CD4-positive, alpha-beta T cell (primary cell): ENCODE measurements at places on chromosomes 1 and 21.
A peak's percentile ranks its signal among the peaks of the same experiment; 100 is the strongest.

- DNase-seq, result no peak
These were observed 112.5 kb downstream of the ROR1 start for GRCh38 chr1:63886340-63886739.

- DNase-seq, result no peak
These were observed 2.9 kb downstream of the ASAP3 start for GRCh38 chr1:23481026-23481597.

DNA sequence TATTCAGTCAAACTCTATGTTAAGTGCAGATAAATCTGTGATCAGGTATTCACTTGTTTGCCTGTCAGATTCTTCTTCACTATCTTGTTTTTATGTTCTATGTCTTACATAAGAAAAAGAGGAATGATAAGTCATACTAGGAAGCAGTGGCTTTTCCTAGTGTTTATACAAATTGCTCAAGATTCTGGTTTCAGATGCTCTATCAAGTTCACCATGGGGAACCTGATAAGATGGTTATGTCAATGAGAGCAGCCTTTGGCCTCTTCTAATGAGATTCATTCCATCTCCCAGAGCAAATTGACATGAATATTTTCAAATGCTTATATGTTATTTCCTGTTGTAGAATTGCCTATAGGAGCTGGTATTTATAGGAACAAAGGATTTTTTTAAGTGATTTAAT is 218.8 kb upstream of the TMPRSS15 start:
- no peak for DNase-seq

DNA sequence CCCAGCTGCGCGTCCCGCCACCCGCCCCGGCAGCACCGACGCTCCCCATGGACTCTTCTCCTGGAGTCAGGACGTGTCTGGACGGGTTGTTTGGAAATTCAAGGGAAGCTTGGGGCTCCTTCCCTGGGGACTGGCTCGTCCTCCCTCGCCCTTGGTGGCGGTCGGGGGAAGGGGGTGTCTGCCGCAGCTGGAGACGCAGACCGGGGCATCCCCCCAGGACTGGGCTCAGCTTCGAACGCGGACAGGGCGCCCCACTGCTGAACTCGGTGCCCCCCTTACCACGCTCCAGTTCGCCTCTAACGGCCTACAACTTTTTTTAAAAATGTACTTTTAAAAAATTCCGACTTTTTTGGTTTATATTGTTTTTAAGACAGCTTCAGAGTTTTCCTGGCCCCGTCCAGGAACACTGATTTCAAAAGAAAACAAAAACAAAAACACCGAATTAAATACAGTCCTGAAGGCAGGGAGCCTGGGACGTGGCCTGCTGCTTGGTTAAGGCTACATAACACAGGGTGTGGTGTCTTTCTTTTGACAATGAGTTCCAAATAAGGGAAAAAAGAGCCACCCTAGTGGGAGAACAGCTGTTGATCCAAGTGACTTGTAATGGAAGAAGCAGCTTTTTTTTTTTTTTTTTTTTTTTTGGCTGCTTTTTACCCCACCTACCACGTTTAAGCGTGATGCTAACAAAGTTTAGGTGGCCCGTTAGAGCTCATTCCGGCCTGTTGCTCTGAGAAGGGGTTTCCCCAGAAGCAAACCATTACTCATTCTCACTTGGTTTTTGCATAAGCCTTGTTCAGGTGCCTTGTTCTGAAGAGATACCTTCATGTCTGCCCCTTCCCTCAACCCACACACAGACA is 862 bp upstream of the DIPK1A start:
- DNase-seq, result peak; percentile 56

DNA sequence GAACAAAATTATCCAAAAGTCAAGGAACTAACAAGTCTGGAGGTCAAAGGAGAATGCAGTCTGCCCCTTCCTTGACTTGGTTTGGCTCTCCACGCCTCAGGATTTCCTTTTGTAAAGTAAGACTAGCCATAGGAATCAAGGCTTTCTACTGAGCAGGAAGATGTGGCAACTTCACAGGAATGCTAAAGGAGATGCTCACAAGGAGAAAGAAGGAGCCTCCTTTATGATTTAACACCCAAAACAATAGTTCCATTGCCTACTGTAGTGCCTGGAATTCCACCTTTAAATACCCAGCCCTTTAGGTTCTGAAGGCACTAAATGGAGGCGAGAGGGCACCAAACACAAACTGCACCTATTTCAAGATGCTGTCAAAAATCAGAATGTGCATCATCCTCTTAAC is 176.3 kb upstream of the NFIA start:
- no peak for DNase-seq

DNA sequence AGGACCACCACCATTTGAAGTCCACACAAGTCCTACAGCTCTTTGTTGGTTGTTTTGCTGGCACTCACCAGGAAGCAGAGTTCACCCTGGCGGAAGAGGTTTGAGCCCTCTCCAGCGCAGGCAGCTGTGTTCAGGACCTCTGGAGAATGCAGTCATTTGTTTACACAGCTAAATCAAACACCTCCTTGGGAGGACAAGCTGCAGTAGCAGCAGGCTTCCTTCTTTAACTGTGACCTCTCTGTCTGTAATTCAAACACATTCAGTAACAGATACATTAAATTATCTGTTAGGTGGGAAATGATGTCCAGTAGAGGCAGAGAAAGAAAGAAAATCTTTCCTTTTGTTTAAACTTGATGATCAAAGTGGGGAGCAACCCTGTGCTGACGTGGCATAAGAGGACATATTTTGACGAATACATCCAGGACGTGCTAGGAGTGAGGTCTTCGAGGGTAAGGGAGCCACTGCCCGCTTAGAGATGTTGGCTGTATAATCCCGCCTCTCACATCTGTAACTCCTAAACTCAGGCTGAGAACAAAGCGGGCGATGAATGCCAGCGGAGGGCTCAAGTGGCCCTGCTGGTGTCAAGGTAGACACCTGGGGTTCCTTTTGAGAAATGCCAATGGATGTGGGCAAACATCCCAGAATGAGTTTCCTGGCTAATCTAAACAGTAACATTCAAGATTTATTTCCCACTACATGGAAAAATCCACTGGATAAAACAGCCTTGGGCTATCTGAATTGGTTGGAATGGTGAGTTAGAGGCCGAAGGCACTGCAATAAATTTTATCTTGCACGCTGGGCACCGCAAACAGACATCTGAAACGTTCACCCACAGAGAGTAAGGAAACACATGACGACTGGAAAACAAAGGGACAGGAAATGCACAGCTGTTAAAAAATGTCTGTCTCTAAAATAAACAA is 51.7 kb downstream of the ABCA4 start:
- no peak for DNase-seq

DNA sequence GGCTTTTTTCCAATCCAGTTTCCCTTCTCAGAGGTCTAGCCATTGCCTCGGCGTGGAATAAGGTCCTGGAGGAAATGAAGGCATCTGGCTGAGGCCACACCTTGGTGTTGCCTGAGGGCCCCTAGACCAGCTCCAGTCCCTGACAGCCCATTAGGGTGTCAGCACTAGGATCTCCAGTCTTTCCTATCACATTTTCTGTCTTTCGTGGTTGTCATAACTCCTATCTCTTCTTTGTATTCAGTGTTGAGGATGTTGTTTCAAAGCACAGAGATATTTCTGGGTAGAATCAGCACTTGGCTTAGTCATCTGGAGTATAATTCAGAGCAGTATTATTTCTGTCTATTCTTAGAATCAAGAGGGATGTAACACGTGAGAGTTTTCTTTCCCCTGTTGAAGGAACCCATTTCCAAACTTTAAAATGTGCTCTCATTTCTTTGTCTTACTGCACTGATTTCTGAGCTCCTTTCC is 844.3 kb downstream of the KCNT2 start:
- no peak for DNase-seq

- DNase-seq, result no peak
These were observed 8.8 kb downstream of the UBL4B start for GRCh38 chr1:110120960-110121561.
